Cerebellar nuclear complex (tissue), 1 donor: ENCODE measurements at places on chromosomes 12 and 14.
A peak's percentile ranks its signal among the peaks of the same experiment; 100 is the strongest.

- DNase-seq, result no peak
Observed at GRCh38 chr14:23300687-23301223, 1.9 kb downstream of the PPP1R3E start.

DNA sequence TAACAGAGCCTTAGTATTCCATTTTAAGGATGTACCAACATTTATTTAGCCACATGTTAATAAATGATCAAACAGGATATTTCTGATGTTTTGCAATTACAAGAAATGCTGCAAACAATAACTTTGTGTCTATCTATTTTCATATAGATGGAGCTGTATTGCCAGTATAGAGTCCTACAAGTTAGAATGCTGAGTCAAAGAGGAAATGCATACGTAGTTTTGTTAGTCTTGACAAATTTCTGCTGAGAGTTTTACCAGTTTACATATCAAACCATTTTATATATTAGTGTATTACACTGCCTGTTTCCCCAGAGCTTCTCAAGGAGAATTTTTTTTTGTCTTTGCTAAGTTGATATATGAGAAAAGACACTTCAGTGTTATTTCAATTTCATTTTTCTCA, 541.7 kb downstream of the SLC16A7 start:
- no peak for DNase-seq

GRCh38 chr14:102499401-102500157, 10.0 kb downstream of the ANKRD9 start:
- no peak for DNase-seq

DNA sequence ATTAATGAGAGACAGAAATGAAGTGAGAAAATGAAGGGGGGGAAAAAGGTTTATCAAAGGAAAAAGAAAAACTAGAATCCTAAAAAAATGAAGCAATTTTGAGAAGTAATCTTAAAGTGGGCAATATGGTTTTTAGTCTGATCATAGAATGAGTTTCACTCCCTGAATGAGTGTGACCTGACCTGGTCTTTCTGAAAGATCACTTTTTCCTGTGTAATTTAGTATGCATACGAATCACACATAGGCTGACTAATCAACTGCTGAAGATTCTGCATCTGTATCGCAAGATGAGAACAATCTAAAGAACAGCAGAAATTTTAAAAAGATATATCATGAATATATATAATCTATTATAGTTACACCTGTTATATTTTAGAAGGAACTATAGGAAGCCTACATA, 11.3 kb downstream of the GNPTAB start:
- DNase-seq, result no peak

DNA sequence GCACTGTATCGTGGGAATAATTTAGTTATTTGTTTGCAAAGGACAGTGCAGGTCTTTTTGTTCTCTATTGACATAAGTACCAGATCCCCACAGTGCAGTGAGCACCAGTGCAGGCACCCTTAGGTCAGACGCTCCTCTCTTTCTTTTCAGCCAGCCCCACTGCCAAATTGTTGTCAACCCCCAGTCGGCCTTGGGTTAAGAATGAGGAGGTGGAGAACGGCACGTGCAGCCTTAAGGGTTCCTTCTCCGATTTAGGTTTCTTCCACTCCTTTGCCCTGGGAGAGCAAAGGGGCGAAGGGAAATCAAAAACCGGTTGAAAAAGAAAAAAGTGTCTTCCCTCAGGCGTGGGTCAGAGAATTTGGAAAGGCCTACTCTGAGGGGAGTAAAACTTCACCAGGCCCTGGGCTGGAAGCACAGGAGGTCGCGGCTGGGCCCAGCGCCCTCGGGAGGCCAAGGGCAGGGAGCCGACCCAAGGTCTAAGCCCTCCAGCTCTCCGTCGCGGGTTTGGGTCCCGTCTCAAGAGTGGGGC, 4.3 kb downstream of the PAX9 start:
- no peak for DNase-seq

DNA sequence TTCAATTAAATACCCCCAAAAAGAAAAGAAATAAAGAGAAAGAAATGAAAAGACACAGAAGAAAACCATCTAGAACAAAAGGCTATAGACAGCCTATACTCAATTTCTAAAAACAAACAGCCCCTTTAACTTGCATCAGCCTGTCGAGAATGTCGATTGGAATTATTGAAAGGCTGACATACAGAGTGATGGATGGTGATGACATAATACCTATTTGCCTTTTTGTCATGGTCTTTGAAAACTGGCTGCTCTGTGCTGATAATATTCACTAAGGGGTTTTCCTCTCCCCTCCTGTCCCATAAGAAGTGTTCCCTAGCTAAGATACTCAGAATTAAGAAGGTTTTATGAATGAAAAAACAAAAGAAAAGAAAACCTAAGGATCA, 393.7 kb downstream of the SOX5 start:
- DNase-seq, result no peak

DNA sequence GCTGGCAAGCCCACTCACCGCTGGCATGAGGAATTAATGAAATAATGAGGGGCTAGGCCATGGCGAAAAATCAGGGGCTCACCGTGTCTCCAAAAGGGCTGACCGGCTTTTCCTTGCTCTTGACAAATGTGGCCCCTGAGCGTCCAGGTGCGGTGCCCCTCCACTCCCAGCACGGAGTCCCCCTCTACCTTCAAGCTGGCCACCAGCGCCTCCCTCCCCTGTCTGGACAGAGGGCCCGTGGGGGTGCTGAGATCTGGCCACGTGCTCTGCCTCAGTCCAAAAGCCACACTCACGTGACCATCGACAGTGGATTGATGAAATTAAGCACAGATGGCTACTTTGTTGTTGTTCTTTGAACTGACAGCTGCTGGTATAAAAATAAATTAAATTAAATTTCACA, 78.8 kb upstream of the BCL11B start:
- DNase-seq, result no peak

GRCh38 chr12:122422730-122423257, 325 bp upstream of the CLIP1 start:
- DNase-seq, result no peak

DNA sequence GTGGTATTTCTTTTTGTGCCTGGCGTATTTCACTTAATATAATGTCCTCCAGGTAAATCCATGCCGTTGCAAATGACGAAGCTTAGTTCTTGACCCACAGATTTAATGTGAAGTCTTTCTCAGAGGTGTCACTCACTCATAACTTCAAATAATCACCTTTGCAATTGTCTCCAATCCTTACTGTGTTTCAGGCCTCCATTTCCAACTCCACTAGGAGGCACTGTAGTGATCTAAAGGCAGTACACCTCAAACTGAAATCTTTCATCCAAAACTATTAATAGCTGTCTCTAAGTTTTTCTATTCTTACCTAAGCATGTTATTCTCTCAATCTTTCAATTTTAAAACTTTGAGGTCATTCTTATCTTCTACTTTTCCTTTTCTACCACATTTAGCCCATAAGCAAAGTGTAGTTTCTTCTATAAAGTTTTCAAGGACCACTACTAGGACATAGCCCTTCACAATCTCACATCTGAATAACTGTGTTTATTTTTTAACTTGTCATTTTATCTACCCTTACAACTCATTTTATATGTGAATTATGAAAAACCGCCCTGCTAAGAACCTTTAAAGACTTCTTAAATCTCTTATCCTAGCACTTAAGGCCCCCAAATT, 25.5 kb upstream of the FBXO34 start:
- DNase-seq, result no peak

DNA sequence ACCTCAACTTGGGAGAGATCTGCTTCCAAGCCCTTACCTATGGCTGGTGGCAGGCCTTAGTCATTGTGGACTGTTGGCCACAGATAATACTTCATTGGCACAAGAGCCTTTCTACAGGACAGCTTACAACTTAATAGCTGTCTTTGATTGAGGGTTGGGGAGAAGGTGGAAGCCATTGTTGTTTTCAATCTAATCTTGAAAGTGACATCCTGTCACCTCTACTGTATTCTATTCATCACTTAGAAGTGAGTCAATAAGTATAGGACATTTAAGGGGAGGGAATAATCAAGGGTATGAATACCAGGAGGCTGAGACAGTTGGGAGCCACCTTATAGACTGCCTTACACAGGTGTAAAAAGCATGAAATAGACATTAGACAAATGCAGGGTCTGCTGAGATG, 906.3 kb downstream of the NRXN3 start:
- no peak for DNase-seq

GRCh38 chr14:57549765-57550420, 56.2 kb upstream of the CCDC198 start:
- no peak for DNase-seq

DNA sequence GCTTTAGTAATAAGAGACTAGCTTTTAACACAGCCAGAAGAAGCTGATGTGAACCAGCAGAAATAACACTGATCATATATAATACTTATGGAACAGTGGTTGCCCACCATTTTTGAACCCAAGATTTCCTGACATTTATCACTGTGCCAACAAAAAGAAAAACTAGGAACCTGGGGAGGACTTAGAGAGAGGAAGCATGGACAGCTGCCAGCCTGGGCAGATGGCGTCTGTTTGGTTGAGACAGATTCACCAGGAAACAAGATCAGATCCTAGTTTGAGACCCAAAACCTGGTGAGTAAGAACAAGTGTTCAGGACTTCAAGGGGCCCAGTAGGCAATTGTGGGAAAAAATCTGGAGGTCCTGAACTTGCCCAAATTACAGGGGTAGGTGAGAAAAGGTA, 95.3 kb downstream of the BICD1 start:
- no peak for DNase-seq

DNA sequence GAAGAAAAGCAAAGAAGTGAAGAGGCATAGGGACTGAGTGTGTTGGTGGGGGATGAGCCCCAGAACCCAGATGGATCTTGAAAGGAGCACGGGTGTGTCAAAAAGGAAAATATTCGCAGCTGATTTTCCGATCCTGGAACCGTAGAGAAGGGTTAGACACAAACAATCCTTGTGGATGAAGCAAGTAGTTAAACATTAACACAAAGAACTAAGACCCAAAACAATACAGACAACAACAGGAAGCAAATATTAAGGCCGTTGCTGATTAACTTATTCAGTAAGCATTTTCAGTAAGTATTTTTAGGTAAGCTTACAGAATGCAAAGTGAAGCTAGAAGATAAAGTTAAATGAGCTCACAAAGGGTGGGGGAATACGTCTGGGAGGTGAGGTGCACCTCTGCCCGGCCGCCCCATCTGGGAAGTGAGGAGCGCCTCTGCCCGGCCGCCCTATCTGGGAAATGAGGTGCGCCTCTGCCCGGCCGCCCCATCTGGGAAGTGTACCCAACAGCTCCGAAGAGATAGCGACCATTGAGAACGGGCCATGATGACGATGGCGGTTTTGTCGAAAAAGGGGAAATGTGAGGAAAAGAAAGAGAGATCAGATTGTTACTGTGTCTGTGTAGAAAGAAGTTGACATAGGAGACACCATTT, 62.8 kb upstream of the PRB2 start:
- DNase-seq, result no peak

- DNase-seq, result no peak
Observed at GRCh38 chr12:3961591-3961990, 88.4 kb upstream of the PARP11 start.

DNA sequence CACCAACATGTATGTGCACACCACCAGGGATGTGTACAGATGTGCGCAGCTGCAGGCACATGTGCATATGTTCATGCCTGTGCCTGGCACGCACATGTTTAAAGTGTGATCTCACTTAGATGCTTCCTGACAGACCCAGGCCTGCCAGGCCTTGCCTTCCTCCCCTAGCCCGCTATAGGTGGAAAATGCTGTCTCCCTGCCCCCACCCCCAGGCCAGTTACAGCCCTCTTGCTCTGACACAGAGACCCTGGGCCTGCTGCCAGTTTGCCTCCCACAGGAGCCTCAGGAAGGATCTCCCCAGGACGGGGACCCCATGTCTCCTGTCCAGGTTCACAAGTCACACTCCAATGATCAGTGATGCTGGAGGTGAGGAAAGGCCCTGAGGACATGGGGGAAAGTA, 21.6 kb downstream of the FIGNL2 start:
- no peak for DNase-seq

- DNase-seq, result no peak
Observed at GRCh38 chr12:6361834-6362233, 13.5 kb downstream of the SCNN1A start.

- no peak for DNase-seq
Observed at GRCh38 chr12:58575256-58575655, 345.0 kb downstream of the LRIG3 start.

DNA sequence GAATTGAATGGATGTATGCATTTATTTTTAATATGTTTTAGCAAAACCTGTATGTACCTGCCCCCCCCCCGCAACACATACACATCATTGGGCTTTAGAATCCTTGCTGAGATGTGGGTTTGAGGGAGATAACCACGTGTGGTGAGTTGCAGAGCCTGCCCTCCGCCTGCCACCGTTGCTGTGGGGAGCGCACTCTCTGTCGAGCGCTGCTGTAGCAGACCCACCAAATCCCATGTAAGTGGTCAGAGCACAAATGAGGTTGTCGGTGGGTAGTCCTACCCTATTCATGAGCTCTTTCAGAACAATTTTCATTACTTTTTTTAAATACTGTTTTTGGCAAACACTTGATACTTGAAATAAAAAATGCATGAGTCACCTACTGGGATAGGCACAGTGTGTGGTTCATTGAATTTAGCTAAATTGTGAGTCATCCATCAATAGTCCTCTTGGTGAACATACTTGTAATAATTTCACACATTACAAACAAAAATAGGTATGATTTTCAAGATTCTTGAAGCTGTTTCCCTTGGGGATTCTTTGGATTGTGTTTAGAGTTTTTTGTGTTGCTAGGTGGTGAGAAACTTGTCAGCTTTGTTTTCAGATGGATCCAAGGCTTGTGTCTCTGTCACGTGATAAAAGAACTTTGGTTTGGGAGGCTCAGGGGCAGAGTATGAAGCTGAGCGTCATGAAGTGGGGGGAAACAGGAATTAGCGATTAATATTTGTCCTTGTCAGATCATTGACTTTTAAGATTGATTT, 107.6 kb downstream of the PTCSC3 start:
- no peak for DNase-seq

- no peak for DNase-seq
Observed at GRCh38 chr14:105476831-105477659, 2.4 kb downstream of the CRIP2 start.

DNA sequence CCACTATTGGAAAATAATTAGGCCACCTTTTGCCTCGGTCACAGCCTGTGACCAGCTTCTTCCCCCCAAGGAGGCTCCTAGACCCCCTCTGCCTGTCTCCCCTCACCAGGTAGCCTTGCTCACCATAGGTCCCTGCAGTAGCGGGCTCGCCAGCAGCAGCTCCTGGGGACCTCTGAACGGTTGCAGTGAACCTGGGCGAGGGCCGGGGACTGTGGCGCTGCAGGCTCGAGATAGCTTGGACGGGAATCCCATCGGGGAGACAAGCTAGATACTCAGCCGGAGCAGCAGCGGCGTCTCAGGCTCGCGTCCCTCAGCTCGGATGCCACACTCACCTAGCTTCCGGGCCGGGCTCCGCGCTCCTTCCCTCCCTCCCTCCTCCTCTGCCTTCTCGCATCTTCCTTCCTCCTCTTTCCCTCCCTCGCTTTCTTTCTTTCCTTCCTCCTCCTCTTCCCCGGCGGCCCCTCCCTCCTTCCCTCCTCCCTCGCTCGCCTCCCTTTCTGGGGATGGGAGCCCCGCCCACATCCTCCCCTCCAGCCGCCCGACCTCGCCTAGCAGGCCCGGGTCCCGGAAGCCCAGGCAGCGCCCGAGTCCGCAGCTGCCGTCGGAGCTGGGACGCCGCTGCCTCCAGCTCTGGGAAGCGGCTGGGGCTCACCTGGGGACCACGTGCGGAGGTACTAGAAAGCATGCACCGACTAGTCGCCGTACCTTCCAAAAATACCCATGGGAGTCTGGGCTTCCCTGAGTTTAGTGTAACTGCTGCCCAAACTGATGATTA, at the start of gene BMP4:
TSS of gene BMP4 (minus strand) at position 399 of the 775 bp plus-strand sequence. CDS start 4,603 bp downstream, outside the sequence.
- DNase-seq, result peak; percentile 48

GRCh38 chr14:33406766-33407165, 468.1 kb downstream of the NPAS3 start:
- no peak for DNase-seq
